Glutamatergic neuron (in vitro differentiated cells): ENCODE measurements at places on chromosomes 12 and 14. TPM values are rescaled to one million over a fixed set of nuclear protein-coding genes. Genes with fewer than 3 reads are reported as not detected.

DNA sequence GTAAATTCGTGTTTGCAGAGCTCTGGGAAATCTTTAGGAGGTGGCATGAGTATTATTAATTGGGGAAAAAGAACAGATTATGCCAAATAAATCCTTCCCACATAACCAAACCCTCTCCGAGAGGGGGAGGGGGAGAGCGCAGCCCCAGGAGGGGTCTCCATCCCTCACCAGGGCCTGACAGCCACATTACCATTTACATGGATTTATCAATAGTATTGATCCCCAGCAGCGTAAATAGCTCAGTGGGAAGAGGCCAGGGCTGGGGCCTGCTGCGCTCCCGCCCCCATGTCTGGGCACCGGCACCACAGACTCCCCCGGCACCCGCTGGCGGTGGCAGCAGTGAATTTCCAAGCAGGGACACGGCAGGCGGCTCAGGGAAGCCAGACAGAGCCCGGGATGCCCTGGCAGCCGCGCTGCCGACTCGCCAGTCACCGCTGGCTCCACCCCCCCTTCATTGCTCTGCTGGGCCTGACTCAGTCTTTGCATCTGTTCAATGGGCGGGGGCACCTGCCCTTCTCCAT is 2.4 kb downstream of the NCOR2 start:
- H3K4me3 ChIP-seq = peak overlapping the region; percentile 89
- DNase-seq = peak; percentile 75
- H3K27ac ChIP-seq = peak overlapping the region; percentile 85
- no peaks in the 10 kb centered on the region for H3K36me3 ChIP-seq
- peaks cover 9% of the 10 kb centered on the region for H3K27me3 ChIP-seq

GRCh38 chr14:37262649-37263048 is 64.9 kb downstream of the MIPOL1 start:
- no peak for DNase-seq
- no peaks in the 10 kb centered on the region for H3K27me3 ChIP-seq
- no peaks in the 10 kb centered on the region for H3K36me3 ChIP-seq
- H3K4me3 ChIP-seq = no peak overlapping the region

DNA sequence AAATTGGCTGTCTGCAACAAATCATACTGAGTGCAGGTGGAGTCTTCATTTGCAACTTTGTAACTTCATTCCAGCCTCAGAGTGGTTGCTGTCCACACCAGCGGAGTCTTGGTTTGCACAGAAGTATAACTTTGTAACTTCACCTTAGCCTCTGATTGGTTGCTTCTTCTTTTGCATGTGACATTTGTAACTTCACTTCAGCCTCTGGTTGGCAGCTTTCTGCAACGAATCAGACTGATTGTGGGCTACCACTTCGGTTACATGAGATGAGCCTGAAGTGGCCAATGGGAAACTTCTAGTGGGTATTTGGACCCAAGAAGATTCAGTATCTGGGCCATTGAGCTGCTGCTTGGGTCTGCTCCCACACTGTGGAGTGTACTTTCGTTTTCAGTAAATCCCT is 17.8 kb downstream of the RASSF8 start:
- H3K36me3 ChIP-seq = no peaks in the 10 kb centered on the region
- no peaks in the 10 kb centered on the region for H3K27me3 ChIP-seq
- H3K27ac ChIP-seq = no peak overlapping the region
- no peak for DNase-seq
- H3K4me3 ChIP-seq = no peak overlapping the region

DNA sequence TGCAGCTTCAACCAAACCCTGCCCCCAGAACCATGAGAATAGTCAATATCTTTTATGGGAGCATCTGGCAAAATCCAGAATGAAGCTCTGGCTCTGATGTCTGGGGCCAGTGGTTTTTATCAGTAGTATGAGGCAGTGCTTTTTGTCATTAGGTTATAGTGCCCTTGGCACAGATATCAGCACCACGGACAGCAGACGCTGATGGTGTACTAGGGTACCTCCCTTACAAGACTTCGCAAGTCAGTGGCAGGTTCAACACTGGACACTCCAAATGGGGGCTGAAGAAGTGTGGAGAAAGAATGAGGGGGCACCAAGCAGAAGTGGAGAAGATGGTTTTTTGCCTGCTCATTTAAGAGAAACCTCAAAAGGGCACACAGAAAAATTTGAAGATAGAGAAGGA is 68.2 kb upstream of the E2F7 start:
- peaks cover 2% of the 10 kb centered on the region for H3K27me3 ChIP-seq
- H3K4me3 ChIP-seq = no peak overlapping the region
- peaks cover 4% of the 10 kb centered on the region for H3K4me1 ChIP-seq
- H3K27ac ChIP-seq = no peak overlapping the region
- H3K36me3 ChIP-seq = no peaks in the 10 kb centered on the region

The RND1 gene
- 1.8 TPM for total RNA-seq

The CTSG gene
- not detected for total RNA-seq

The CCDC184 gene
- 36.2 TPM for total RNA-seq
